AG04450 (cell line): ENCODE measurements at places on chromosomes 16 and 17. TPM values are rescaled to one million over a fixed set of nuclear protein-coding genes. Genes with fewer than 3 reads are reported as not detected.

Gene CANT1
- 61.6 and 65.5 TPM in 2 replicates for polyA plus RNA-seq

Gene ALOX15
- not detected in 2 replicates for polyA plus RNA-seq

Gene COPZ2
- 107 and 122 TPM in 2 replicates for polyA plus RNA-seq

Gene SCNN1B
- not detected in 2 replicates for polyA plus RNA-seq
